NCI-H446 (cell line): ENCODE measurements at places on chromosomes 3 and 15.

GRCh38 chr3:30289766-30290165, 316.6 kb upstream of the TGFBR2 start:
- DNase-seq: no peak

DNA sequence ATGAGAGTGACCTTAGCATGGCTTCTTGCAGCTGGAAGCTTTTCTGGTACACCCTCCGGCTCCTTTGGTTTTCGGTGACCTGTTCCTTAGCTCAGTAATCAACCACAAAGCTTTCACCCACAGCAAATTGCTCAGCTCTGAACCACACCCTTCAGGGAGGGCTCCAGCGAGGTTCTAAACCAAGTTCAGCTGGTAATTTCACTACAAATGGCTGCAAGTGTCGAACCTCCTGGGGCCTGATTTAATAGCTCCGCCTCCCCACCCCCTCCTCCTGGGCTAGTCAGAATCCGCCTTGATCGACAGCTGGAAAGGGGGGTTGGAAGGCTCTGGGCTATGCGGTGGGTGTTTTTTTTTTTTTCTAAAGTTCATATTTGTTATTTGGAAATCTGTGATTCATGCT, 150.9 kb upstream of the MCTP2 start:
- DNase-seq: no peak

DNA sequence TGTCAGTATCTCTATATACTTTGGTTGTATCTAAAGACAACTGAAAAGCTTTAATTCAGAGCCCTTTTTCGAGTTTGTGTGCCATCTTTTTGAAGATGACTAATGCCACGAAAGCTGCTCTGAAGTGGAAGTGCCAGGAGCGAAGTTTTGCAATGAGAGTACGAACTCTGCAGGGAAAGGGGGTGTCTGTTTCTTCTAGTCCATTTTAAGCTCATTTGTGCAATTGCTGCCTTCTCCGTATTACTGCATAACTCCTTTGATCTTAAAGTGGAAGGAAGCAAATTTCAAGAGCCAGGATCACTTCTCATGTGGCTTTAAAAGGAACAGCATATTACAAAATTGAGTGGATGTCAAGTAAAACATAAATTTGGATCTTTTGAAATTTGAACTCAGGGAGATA, 245.3 kb downstream of the FEZF2 start:
- no peak for DNase-seq

DNA sequence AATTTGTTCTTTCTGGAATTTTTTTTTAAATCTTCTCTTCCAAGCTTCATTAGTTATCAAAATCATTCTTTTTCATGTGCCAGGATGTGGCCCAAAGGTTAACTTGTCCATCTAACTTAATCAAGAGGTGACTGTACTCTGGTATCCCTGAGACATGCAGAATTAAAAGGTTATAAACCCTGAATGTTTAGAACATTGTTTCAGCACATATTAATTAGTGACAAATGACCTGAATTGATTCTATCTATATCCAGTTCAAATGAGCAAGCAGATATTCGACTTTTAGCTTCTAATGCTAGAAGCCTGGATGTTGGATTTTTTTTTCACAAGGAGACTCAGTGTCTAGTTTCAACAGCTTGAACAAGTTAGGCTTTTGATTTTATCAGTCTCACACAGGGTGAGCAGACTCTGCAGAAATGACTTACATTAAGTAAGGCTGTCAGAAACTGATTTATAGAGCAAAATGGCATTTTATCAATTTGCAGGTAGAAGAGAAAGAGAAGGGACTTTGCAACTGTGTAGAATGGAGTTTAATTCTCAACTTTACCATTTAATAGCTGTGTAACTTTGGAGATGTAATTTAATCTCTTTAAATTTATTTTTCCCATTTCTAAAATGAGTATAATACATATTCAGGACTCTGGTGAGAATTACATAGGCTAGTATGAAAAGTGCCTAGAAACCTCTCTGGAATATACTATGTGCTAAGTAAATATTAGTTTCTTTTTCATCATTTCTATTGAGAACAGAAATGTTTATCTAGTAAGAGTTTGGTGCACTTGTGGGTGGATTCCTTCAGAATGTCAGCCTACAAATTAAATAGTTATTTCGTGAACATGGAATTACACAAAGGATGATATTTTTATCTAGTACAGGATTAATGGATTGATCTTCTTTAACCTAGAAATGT, 100.0 kb downstream of the ALCAM start:
- no peak for DNase-seq

- no peak for DNase-seq
These were observed 229.0 kb upstream of the TBL1XR1 start for GRCh38 chr3:177426106-177426877.

- peak; percentile 7 for DNase-seq
These were observed 180.6 kb downstream of the CHL1 start for GRCh38 chr3:377158-377561.

DNA sequence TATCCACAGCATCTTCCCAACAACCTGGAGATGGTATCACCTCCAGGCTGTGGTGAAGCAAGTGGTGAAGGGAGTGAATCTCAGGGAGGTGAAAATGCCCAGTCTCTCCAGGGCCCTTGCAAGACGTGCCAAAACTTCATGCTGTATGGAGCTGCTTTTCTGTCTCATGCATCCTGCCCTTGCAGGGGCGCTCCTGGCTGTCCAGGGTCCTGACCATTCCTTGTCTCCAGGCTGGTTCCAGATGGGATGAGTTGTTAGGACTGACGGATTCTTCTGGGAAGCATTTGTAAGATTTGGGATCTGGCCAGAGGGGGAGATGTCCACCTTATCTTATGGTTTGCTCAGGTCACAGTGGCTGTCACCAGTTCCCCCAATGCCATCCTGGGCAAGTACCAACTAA, 15.8 kb downstream of the TGM4 start:
- no peak for DNase-seq

DNA sequence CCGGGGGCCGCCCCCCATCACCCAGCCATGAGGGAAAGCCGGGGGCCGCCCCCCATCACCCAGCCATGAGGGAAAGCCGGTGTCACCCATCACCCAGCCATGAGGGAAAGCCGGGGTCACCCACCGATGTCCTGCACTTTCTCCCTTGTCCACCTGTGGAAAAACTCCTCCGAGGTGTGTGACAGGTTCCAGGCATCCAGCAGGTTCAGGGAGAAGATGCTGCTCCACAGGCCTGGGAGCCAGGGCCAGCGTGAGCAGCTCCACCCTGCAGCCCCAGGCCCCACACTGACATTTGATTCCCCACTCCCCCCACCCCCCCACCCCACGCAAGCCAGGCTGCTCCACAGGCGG, 15.5 kb upstream of the EHD4 start:
- no peak for DNase-seq

GRCh38 chr3:163490119-163490518, 1588.2 kb downstream of the SI start:
- peak; percentile 40 for DNase-seq

DNA sequence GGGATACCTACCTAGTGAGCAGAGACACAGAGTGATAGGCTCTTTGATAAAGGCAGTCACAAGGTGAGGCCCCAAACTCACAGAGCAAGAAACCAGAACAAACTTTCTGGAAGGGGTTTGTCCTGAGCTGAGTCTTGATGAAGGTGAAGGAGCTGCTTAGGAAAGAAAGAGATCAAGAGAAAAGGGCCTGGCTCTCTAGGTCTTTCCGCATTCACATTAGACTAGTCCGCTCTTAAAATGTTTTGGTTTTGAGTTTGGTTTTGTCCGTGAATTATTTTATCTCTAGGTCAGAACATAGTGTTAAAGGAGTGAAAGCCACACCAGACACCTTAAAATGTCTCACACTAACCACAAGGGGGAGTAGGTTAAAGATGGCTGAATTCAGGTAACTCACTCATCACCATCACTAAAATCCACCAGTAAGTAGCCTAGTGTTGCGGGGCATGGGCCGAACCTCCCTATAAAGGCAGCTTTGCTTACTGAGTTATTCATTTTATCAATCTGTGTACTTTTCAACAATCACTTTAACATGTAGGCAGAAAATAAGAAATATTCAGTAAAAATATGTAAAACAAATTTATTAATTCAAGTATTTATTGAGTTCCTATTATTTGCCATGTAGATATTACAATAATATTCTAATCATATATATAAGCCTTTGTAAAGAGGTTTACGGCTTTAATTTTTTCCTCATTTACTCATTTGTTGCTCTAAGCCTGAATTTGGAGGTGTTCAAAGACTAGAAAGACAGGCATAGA, 121.5 kb upstream of the TSC22D2 start:
- no peak for DNase-seq

DNA sequence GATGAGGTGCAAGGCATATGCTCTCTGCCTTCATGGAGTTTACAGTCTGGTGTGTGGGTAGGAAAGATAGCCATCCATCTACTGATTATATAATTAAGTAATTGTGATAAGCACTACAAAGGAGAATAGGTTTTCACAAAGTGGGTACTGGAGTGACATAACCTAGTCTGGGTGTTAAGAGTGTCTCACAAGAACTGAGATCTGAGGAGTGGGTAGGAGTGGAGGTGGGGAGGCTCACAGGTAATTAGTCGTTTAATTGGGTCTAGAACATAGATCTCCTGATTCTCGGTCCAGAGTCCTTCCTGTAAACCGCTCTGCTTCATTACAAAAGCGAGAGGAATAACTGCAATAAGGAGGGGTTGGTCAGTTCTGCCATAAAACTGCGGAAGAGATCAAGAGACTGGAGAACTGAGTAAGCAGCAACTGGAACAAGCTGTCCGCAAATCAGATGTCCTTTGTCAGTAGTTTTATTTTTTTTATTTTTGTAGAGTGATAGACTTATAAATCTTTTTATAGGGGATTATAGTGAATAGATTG, 2.2 kb downstream of the NEO1 start:
- DNase-seq: no peak
